ENCODE measurements at places on chromosomes 7 and 10.

DNA sequence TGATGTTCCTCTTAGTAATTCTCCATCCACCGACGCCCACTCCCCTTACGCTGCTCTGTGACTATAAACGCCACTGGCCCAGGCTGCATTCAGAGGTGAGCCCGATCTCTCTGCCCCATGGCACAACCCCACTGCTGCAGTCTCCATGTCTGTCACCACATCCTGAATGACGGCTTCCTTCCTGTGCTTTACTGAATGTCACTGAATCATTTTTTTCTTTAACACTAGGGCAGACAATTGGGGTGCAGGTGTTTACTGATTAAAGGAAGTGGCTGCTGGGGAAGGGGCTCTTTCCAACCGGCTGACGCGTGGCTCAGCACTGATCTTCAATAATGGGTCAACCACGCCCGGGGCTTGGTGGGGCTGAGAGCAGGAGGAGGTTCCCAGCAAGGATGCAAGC is 208.3 kb downstream of the USP6NL start:
- DNase-seq = no peak

GRCh38 chr10:78895469-78895868 is 173.3 kb upstream of the ZMIZ1 start:
- DNase-seq = no peak

DNA sequence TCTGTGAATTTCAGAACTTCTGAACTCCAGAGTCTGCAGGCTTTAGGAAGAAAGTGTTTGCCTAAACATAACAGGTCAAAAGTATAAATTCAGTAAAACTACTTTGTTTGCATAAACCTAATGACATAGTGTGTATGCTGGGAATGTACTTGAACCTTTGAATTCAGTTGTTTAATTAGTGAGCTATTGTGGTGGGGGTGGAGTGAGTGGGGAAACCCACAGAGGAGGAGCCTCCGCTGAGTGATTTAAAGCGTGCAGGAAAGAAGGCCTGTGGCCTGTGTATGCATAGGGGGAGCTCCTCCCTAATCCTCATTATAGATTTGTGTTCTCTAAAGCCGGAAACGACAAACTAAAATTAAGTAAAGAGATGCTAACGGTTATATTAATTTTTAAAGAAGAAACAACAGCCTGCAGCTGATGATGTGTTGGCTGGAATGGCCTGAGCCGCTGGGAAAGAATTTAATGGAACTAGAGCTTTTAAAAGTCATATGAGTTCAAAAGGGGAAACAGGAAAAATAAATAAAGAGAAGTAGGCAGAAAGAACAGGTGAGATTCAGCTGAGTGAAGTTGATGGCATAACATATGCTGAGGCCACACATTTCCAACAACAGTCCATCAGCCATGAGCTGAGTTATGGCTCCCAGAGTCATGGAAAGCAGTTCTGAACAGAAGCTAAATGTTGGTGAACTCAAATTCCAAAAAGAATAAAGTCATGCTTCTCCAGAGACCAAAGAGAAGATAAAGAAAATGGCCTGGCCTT is 595.0 kb downstream of the GRM8 start:
- peak; percentile 49 for DNase-seq

DNA sequence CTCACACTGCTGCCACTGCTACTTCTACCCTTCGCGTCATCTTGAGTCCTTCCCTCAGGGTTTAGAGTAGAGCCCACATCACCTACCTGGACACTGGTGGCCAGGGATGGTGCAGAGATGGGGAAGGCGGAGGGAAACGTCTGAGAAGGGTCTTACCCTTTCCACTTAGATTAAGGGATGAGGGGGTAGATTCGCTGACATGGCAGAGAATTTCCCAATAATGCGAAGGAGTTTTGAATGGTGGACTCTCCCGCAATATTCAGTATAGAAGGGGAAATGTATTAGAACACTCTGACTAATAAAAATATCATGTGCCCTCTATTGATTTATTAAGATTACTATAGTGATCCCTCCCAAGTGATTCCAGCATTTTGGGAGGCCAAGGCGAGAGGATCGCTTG is 209.5 kb upstream of the KIAA1217 start:
- no peak for DNase-seq

GRCh38 chr7:143299840-143300239 is 11.7 kb downstream of the CASP2 start:
- no peak for DNase-seq
